ENCODE measurements at places on chromosomes 12 and 14.

- peak; percentile 54 for DNase-seq
These were observed 470.4 kb downstream of the GALC start for GRCh38 chr14:87522575-87522974.

DNA sequence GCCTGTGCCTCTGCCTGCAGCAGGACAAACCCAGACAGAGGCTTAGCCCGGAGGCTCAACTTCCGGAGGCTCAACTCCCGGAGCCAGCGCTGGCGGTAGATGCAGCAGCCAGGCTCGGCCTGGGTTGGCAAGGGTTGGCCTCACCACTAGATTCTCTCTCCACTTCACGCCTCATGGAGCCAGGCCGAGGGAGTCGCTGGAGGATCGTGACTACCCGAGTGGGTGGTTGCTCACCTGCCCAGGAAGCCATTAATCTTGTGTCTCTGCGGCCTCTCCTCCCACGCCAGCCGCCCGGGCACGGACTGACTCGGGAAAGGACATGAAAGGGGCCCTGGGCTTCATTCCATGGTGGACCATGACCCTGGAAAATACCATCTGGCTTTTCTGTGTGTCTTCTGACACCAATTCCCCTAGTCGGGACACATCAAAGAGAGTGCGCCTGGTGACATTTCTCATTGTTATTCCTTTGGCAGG is 20.8 kb downstream of the ESRRB start:
- no peak for DNase-seq

DNA sequence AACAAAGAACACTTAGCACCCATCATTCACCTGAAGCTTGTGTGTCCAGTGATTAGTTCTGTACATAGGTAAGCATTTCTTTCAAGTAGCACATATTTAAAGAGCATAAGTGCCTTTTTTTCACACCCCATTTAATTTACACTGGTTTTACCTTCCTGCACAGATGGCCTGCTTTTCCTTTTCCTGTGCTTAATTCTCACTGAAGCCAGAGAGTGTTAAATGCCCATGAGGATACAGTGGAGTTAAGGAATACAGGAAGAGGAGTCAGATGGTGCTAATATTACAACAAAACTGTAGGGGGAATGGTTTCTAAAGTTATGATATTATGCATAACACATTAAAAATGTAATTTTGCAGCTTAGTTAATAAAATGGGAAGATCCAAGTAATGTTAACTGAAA is 31.0 kb upstream of the SLC38A1 start:
- peak; percentile 58 for DNase-seq

- no peak for DNase-seq
These were observed 714.1 kb downstream of the FSCB start for GRCh38 chr14:43792980-43793379.

GRCh38 chr12:78981-79380 is 12.4 kb downstream of the IQSEC3 start:
- no peak for DNase-seq

DNA sequence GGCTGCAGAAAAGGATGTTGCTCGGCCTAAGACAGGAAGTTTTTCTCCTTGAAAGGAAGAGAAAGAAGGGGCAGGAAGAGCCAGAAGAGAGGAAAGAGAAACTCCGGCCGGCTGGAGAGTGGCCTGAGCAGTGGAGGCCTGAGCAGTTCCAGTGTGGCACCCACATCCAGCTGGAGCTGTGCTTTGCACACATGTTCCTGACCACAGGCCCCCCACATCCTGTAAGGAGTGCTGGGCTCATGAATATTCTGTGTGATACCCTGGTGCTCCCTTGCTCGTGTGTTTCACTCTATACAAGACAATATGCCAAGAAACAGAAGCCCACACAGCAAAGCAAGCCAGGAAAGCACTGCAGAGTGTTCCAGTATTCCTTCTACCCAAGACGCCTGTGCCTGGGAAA is 27.1 kb downstream of the POLE start:
- DNase-seq: no peak

- DNase-seq: no peak
These were observed 2.1 kb downstream of the LUM start for GRCh38 chr12:91109148-91109564.

- peak; percentile 26 for DNase-seq
These were observed at the start of gene ALDH2 for GRCh38 chr12:111766608-111767361. Gene ALDH2 (plus strand): TSS chr12:111766933. CDS start chr12:111766983, 50 bp downstream.

DNA sequence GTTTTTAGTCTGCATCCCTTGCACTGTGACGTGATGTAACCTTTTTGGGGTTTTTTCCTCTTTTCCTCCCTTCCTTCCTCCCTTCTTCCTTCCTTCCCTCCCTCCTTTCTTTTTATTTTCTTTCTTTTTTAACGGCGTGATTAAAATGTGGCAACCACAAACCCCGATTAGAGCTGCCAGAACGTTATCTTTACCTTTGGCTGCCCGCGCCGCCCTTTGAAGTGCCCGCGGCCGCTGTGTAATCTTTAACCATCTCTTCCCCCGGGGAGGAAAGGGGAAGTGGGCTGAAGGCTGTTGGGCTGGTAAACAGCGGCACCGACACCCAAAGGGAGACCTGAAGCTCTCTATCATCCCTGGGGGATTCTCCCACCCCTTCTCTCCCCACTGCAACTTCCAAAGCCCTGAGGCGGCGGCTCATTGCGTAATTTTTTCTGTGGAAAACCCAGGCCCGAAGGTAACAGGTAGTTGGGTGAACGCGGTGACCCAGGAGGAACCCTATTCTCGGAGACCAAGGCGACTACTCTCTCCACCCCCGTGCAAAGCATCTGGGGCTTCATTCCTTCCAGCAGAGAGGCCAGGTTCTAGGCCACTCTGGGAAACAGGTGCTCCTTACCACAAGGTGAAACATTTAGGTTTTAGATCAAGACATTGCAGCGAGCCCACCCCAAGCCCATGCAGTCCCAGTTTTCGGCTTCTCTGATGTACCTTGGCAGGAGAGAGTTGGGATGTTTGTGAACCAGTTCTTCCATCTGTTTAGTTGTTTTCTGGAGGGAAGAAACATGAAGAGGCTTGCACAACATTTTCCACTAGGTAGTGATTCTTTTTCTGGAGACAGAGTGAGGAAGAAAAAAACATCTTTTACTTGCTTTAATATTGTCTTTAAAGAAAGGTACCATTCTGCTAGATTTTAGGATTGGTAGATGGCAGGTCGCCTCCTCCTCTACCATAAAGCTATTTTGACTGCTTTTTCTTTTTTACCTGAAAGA is 1.5 kb downstream of the LGR5 start:
- DNase-seq: no peak

DNA sequence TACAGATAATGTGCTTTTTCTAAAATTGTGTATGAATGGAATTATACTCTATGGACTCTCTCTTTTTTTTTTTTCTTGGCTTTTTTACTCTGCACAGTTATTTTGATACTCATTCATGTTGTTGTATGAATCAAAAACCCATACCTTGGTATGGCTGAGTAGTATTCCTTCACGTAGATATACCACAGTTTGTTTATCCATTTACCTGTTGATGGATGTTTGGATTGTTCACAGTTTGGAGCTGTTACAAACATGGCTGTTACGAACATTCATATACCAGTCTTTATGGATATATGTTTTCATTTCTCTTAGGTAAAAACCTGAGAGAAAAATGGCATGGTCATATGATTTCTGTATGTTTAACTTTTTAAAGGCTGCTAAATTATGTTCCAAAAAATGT is 43.2 kb downstream of the TMTC3 start:
- DNase-seq: no peak

DNA sequence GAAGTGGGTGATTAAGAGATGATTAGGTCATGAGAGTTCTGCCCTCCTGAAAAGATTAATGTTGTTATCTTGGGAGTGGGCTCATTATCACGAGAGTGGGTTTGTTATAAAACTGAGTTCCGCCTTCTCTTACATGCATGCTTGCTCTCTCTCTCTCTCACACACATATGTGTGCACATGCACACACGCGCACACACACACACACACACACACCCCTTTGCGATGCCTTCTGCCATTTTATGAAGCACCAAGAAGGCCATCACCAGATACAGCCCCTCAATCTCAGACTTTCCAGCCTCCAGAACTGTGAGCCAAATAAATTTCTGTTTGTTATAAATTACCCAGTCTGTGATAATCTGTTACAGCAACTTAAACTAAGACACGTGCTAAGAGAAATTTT is 5.7 kb upstream of the SLC41A2 start:
- DNase-seq: no peak

- no peak for DNase-seq
These were observed 105.8 kb upstream of the NAP1L1 start for GRCh38 chr12:76190299-76190698.

DNA sequence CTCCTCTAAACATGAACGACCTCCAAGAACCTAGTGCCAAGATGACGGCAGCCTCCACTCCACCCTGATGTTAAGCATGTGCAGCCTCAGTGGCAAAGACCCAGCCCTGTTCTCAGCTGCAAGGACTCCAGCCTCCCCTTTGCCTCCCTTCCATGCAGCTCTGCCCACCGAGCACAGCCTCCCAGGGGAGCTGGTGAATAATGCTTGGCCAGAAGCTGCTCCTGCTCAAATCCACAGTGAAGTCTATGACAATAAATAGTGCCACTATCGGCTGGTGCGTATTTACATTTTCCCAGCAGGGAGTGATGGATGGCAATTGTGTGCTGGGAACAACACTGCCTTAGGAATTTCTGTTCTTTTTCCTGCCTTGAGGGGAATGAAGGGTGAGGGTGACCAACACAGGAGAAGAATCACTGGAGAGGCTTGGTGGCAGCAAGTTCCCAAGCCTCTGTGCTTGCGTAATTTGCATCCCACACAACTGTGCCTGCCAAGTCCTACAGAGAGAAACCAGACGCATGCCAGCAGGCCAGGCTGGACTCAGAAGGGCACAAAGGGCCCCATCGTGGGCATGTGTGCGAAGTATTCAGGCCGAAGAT is 29.9 kb upstream of the TC2N start:
- no peak for DNase-seq

DNA sequence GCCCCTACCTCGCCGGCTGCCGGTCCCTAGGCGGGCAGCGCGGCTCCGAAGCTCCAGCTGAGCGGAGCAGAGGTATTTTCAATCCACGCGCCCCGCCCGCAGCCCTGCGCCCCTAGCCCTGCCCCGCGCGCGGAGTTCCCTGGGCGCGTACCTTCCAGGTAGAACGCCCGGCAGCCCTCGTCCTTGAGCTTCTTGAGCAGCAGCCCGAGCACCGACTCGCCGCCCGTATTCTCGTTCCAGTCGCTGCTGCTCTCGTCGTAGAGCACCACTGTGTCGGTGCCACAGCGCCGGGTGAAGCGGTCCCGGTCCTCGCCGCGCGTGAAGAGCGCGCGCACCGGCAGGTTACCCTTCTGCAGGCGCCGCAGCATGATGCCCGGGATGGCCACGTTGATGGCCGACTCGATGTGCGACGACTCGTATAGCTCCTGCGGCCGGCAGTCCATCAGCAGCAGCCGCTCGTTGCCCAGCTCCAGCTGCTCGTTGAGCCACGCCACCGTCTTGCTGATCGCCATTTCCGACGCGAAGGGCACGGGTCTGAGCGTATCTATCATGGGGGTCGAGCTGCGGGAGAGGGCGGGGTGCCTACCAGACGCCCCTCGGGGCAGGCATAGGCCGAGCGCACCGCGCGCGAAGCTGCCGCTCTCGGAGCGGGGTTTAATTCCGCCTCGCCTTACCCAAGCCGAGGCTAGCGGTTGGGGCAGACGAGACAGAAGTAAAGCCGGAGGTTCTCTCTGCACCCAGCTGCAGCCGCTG is 636 bp downstream of the DUSP6 start:
- DNase-seq: no peak

DNA sequence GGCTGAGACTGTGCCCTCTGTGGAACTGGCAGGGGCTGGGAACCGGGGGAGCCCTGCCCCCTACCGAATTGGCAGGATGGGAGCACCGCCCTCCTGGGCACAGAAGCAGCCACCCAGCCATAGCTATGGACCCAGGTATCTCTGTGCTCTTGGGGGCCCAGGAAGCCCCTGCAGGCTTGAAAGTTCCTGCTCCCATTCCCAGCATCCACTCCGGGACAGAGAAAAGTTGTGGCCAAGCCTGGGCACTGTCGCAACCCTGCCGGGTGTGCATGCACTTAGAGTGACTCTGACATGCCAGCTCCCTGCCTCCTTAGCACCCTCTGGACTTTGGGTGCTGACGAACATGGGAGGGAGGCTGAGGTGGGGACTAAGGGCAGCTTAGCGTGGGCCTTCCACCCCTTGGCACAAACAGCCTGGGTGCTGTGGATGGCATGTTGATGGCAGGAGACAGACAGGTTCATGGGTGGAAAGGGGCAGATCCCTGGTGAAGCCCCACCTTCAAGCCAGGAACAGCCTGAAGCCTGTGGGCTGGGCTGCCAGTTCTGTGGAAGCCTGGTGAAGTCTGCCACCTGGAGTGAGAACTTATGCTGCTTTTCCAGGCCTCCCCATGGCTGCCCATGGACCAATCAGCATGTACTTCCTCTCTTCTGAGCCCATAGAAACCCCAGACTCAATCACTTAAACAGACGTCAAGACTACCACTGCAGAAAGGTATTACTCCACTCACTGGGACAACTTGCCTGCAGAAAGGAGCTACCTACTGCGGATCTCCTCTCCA is 279.0 kb downstream of the ATXN7L3B start:
- no peak for DNase-seq

DNA sequence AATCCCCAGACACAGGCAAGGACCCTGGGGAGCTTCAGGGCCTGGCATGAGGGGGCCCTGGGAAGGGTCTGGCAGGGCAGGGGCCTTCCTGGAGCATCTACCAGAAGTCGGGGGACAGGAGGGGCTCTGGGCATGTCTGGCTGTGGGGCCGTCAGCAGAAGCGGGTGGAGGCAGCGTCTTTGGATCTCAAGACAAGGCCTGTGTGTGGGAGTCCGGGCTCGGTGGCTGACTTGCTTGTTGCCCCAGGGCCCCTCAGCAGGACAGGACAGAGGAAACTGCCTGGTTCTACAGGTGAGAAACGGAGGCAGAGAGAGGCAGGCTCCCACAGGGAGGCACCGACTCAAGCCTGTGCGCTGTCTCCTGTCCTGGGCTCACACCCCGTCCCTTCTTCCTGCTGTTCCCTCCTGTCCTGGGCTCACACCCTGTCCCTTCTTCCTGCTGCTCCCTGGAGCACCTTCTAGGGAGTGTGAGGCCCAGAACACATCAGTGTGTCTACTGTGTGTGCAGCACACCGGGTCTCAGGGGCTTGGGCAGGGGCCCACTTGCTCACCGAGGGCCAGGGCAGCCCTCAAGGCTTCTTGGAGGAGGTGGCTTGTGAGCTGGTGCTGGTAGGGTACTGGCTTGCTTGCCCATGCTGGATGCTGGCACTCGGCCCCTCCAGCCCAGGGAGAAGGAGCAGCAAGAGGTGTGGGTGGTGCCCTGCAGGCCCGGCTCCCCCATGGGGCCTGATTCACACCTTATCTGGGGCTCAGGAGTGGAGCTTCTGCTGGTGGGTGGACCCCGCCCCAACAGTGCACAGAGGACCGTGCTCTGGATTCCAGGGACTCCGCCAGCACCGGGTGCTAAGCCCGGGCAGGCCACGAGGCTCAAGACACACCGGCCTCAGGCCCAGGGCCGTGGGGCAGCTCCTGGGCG is 14.9 kb downstream of the ASPG start:
- DNase-seq: no peak

DNA sequence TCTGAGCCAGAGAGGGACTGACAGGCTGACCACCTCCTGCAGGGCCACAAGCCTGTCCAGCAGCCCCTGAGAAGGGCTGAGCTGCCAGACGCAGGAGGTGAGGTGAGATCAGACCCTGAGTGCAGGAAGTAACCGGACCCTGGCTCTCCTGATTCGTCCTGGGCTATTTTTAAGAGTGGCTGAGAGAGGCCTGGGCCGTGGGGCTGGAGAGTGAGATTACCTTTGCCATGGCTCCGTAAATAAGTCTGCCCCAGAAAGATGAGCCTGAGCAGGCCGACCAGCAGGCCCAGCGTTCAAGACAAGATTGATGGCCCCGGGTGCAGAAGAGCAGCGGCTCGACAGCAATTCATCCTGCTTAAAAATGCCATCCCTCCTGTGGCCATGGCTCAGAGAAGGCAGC is 54.2 kb downstream of the SPTB start:
- no peak for DNase-seq

- no peak for DNase-seq
These were observed 74.3 kb downstream of the PPM1A start for GRCh38 chr14:60323199-60323896.
